ENCODE measurements at places on chromosomes 3 and 15.

DNA sequence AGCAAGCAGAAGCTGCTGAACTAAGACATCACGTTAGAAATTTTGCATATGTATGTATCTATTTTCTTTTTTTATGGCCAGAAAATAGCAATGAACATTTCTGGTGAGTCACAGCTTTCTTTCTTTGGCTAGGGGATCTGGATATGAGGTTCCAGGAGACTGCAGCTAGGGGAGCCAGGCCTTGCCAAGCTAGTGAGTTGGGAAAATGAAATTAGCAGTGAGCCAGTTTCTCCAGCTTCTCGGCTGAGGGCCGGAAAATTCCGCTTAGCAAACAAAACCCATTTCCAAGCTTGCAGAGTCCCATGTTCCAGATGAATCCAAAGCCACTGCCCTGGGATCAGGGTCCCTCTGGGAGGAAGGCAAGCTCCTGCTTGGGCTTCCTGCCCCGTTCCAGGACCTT is 137.6 kb downstream of the SRGAP3 start:
- DNase-seq: no peak

DNA sequence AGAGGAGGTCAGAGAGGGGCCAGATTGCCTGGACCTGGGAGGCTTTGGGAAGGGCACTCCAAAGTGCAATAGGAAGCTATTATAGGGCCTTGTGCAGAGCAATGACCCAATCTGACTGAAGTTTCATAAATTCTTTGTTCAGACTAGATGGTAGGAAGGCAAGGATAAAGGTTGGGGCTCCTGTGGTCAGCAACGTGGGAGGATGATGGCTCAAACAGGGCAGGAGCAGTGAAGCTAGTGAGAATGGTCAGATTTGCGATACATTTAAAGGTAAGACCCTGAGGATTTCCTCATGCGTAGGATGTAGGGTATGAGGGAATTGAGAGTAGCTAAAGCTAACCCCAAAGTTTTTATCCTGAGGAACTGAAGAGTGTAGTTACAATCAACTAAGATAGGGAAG is 139.0 kb downstream of the USP13 start:
- DNase-seq: no peak

DNA sequence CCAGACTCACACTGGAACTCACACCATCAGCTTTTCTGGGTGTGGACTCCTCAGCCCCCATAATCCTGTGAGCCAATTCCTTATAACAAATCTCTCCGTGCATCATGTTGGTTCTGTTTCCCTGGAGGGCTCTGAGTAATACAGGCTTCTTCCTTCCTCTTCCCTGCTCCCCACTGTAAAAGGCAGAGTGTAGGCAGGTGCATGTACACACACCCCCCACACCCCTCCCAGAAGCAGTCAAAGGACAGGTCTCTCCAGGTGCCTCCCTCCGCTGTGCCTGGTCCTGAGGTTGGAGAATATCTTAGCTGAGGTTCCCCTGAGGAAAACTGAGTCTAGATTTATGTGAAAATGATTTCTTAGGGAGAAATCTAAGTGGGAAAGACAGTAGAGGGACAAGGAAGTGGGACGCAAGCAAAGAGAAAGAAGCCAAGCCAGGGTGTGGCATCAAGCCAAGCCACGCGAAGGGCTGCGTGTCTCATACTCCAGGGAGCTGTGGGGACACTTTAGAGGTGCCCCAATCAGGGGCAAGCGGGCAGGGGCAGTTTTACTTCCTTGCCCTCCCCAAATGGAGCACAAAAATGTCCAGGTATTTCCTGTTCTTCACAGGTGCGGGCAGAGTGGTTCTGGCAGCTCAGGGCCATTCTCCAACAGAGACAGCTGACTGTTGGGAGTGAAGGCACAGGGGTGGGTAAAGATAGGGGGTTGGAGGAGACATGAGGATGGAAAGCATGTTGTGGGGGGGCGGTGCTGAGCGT is 86.6 kb downstream of the HMG20A start:
- DNase-seq: no peak

- no peak for DNase-seq
Observed at GRCh38 chr3:12953201-12953995, 112.0 kb upstream of the RPL32 start.

GRCh38 chr3:129122412-129123011 is 908 bp upstream of the RAB43 start:
- DNase-seq: no peak

DNA sequence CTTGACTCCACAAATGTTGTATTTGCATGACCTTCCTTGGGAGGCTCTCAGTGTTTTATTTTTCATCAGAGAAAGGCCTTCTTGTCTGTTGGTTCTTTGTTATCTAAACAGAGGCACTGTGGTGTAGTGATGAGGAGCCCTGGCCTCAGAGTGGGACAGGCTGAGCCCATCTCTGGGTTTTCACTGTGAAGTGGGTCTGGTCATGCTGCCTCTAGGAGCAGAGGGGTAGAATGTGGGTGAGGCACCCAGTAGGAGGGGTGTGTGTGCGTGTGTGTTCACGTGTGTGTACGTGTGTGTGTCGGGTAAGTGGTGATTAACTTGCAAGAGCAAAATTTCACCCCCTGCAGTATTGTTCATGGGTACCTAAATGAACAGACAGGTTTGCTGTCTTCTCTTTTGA is 14.4 kb downstream of the KLF13 start:
- DNase-seq: no peak

DNA sequence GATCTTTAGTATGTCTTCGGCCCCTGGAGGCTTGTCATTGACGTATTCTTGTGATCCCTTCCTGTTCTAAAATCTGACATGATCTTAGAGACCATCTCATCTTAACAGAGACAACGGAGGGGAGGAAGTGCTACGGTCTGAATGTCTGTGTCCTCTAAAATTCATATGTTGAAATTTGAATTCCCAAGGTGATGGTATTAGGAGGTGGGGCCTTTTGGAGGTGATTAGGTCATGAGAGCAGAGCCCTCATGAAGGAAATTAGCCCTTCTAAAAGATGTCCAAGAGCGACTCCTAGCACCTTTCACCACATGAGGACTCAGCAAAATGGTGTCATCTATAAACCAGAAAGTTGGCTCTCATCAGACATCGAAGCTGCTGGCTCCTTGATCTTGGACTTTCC is 233.2 kb upstream of the CMC1 start:
- no peak for DNase-seq

DNA sequence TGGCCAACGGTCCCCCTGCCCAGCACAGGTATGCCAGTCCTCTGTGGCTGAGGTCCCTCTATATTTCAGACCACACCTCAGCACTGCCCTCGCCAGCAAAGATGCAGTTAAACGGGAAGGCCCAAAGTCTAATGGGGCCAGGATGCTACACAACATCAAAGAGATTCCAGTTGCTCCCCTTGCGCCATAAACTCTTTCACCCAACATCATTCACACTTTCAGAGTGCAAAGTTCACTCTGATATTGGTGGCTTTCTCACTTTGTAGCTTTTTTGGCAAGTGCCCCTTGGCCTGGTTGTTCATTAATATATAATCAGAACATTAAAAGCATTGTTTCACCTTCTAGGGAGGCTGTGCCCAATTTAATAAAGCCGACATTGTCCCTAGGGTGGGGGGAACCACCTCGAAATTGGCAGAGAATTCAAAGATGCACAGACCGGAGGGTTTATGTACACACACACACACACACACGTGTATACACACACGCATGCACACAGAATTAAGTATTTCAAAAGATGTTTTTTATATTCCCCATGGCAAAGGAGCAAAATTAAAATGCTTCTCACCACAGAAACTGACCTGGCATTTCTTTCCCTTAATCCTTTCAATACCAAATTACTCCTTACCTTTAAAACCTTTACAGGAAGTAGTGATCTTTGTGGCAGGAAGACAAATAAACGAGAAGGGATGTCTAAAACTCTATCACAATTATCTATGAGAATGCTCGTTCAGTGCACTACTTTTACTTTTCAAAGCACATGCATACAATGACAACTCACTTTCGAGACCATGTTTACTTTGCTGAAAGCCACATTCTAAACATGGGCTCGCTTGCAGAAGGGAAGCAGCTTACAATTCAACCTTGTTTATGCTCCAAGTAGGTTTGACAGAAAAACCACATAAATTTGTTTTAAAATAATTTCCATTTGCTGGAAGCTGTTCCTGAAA is 19.5 kb downstream of the LRIG1 start:
- DNase-seq: no peak

DNA sequence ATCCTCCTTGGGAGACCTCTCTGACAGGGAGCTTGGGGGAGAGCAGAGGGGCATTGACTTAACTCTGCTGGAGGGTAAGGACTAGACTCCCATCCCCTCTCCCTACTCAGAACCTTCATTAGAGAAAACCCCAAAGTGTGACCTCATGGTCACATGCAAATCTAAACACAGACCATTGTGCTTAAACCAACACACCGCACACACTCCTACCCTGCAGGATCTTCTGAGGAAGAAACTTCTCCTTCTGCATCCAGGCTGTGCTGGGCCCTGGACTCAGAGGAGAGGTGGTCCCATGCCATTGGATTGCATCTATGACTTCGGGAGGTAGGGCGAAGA is 805 bp upstream of the PARP16 start:
- no peak for DNase-seq

GRCh38 chr15:48402427-48403177 is 71.4 kb downstream of the DUT start:
- no peak for DNase-seq

DNA sequence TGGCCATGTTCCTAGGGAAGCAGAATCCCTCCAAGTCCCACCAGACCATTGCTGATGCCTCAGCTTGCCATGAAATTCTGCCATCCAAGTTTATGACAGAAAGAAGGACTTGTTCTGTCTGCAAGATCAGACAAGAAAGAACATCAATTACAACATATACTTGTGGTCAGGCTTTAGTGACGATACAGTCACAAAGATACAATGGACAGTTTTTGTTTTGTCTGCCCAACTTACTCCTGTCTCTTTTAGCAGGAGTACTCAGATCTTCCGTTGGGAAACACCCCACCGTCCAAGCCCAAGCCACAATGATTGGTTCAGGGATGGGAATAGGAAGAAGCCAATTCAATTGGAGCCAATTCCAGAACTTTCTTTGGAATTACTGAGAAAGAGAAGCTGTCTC is 15.7 kb downstream of the KLHL6 start:
- DNase-seq: no peak

DNA sequence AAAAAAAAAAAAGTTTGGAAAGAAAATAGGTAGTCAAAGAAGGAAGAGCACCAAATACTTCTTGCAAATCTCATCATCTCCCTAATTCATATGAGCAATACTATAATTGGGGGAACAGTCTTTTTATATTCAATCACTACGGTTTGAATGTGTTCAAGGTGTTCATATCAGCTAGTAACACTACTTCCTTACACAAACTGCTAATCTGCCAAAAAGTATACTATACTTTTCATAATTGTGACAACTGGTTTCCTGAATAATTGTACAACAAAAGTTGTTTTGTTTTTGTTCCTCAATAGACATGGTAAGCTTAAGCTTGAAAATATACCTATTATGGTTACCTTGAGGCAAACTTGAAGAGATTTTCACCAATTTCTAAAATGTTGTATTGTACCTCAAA is 12.1 kb downstream of the SETD2 start:
- no peak for DNase-seq

DNA sequence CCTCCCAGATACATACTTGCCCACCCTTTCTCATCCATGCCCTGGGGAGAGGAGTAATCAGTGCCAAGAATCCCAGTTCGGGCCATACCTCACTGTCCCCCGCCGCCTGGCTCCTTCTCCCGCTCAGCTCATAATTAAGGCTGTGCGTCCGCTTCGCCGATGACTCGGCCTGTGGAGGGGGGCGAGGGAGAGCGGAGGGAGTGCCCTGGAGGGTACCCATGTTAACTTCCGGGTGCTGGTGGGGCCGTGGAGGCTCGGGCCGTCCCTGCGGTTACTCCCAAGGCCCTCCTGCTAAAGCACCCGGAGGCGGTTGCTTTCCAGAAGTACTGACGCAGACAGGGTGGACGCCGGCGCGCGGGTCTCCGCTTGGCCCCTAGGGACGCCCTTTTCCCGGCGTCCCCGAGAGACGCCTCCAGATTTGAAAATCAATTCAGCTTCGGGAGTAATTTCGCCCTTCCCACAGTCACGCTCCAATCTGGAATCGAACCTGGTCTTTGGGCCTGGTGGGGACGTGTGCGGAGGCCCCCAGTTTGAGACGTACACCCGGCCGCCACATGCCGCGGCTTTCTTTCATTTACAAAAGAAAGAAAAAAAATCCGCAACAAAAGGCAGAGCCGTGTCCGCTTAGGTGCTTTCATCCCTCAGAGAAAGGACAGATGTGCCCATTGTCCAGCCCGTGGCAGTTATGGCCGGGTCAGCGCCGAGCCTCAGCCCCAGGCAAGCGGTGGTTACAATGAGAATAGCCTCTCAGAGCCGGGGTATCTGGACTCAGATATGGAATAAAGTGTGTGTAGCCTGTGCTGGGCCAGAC is 1.0 kb upstream of the ONECUT1 start:
- DNase-seq: no peak

GRCh38 chr15:70447081-70447480 is 316.3 kb downstream of the UACA start:
- DNase-seq: no peak

DNA sequence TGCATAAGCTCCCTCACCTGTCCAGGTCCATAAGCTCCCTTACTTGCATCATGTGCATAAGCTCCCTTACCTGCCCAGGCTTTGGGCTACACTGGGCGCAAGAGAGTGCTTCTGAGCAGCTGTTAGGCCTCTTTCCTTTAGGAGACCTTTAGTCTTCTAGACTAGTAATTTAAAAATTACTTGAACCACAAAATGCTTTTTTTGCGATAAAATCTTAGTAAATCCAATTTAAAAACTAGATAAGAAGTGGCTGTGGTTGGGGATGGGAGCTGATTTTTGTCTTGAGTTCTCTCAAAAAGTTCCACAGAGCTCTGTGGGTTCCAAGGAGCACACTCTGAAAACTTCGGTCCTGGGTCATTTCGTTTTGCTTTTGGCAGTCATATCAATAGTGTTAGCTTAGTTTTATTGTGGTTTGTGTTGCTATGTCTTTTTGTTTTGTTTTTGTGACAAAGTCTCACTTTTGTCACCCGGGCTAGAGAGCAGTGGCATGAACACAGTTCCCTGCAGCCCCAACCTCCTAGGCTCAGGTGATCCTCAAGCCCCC is 6.7 kb downstream of the CEMIP start:
- no peak for DNase-seq

DNA sequence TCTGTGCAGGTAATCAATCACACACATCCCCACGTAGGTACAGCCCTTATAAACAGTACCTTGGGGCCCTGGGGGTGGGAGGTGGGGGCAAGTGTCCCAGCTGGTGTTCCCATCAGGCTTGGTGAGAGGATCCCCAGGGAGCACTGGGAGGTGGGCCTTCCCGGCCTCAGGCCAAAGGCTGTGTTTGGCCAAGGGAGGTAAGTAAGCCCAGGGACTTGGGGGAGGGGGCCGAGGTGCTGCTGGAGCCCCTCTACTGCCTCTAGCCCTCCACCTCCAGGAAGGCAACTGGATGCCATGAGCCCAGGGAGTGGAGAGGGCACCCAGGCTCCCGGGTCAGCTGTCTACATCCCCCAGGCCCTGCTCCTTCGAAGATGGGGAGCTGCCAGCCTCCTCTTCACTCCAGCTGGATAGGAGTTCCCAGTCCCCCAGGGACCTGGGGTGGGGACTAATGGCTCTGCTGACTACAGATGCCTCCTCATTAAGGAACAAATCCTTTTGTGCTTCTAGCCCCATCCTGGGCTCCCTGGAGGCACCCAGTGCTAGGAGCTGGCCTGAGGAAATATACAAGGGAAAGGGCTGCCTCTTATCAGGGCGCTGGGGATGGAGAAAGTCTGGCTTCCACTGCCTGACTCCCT is 33.1 kb downstream of the RNU5B-1 start:
- DNase-seq: no peak

All from stimulated activated CD4-positive, alpha-beta T cell treated with anti-CD3 and anti-CD28 coated beads, Interleukin-1b, Interleukin-23, amount 100 ng/mL, for 48 hours (primary cell).